ENCODE measurements at places on chromosomes 11 and 22.

GRCh38 chr22:38467438-38467903 is 425 bp upstream of the KDELR3 start:
- peak; percentile 58 for DNase-seq

- no peak for DNase-seq
These were observed 20.5 kb downstream of the LRRC55 start for GRCh38 chr11:57202281-57202680.

DNA sequence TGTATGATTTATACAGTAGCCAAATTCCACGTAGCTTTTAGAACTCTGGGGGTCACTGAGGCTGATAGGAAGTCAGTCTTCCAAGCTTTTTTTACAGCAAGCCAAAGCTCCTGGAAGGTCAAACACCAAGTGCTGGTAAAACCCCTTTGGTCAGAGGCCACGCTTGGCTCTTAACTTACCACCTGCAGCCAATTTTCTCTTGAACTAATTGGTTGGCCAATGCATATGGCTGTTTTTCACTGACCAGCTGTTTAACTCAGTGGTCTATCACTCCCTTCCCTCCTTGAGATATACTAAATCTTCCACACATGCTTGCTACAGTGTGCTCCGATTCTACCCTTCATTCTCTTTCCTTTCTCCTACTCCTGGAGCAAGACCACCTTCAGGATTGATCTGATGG is 116.0 kb downstream of the FAR1 start:
- DNase-seq, result no peak

- DNase-seq, result peak; percentile 16
These were observed 38.6 kb upstream of the CELSR1 start for GRCh38 chr22:46575911-46576555.

DNA sequence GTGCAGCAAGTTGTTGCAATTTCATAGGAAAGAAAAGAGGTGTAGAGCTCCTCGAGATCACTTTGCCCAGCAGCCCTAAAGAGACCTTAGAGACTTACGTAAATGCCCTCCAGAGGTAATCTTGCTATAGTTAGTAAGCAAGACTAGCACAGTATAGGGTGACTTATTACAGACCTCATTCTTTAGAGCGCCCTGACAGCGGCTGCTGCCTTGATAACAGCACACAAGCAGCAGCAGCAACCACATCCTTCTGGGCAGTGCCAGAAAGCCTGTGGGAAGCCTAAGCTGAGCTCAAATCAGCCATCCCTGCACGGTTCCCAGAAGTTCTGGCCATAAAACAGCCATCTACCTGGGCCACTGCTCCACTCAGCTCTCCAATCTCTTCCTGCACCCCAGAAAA is 22.6 kb upstream of the OR56B1 start:
- no peak for DNase-seq

DNA sequence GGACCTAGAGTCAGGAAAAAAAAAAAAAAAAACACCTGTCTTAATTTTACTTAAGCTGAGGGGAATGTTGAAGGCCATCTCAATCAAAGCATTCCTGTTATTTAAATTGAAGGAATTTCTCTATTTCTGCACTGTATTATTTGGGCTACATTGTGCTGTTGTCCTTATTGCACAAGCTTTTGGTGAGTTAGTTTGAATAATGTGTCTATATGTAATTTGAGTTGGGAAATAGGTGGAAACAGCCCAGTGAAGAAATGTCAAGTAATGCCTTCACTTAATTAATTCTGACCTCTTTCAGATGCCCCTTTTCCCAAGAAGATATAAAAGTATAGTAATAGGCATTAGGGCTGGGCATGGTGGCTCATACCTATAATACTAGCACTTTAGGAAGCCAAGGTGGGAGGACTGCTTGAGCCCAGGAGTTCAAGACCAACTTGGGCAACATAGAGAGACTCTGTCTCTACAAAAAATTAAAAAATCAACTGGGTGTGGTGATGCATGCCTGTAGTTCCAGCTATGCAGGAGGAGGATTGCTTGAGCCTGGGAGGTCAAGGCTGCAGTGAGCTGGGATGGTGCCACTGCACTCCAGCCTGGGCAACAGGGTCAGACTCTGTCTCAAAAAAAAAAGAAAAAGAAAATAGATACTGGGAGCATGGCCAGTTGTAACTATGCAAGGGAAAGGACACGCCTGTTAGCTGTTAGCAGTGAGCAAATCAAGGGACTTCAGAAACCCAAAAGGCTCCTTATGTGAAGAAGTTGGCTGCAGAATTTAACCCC is 34.9 kb downstream of the OR10A6 start:
- DNase-seq, result no peak

DNA sequence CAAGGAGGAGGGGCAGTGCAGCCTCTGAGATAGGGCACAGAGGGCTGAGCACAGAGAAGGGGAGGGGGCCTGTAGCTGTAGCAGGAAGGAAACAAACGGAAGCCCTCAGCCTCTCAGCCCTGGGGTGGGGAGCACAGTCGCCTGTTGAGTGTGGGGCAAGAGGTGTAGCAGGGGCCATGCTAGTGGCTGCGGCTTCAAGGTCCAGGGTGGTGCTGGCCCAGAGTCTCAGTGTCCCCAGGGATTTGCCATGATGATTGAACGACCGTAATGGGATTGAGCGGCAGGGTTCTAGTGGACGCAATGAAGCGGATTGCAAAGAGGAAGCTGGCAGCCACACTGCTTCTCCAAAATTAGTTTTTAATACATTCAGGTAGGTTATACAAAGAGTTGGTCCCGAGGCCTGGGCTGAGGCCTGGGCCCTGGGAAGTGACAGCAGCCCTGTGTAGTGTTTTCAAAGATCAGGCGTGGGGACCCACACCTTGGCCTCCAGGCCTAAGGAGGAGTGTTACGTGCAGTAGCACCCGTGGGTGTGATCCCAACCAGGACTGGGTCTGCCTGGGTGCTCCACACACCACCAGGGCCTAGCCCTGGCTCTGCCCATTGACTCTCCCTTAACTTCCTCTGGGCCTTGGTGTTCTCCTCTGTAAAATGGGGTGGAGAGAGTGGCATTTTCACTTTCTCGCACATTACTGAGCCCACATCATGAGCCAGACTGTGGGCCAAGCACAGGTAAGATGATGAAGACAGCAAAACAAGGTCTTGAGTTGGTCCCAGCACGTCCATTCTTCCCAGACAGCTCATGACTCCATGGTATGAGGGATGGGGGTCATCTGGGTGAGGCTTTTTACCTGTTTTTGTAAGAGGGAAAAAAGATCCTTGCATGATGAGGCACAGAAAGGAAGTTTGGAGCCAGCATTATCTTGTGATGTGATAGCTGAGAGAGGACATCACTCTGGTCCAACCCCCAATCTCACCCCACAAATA is 13.1 kb downstream of the LRRC32 start:
- peak; percentile 17 for DNase-seq

DNA sequence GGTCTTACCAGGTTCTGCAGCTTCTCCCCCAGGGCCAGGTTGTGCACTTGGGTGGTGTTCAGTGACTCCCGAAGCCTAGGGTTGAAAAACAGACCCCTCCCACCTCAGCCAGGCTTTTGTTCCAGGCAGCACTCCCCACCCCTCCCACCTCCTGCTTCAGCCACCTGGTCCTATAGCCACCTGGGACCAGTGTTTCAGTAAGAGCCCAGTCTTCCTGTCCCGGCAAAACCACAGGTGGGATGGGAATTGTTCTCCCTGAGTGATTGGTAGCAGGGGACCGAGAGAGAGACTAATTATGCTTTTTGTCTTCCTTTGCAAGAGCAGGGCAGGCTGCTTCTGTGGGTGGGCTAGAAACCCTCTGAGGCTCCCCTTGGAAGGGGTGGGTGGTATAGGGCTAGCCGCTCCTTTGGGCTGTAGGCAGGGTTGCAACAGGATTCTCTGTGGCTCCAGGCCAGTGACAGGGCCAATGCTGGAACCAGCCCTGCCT is 8.5 kb upstream of the NAALADL1 start:
- no peak for DNase-seq

DNA sequence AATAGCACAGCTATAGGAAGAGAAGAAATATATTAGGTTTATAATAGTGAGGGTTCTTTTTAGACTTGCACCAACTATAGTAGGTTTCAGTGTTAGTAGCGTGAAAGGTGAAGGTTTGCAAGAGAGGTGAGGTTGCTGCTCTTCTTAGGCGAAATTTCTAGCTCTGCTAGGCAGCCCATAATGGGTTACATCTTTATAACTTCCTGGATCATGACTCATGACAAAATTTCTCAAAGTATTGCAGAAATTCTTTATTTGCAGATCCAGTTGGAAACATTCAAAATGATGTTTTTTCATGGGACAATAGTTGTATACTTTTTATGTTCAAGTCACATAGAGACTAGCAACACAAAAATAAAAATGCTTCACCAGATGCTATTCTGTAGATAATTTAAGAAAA is 260.0 kb downstream of the SOX6 start:
- no peak for DNase-seq
